ENCODE measurements at places on chromosomes 3 and 15. TPM values are rescaled to one million over a fixed set of nuclear protein-coding genes. Genes with fewer than 3 reads are reported as not detected.

SNTN gene
- total RNA-seq: not detected

KNG1 gene
- total RNA-seq: not detected

DOCK3 gene
- total RNA-seq: under 0.01 TPM

CYP1A1 gene
- total RNA-seq: not detected

PTPN23 gene
- 15.0 TPM for total RNA-seq

HHATL gene
- not detected for total RNA-seq

SEC62 gene
- total RNA-seq: 14.7 TPM

CPB1 gene
- 0.15 TPM for total RNA-seq

GOLGA8G gene
- not detected for total RNA-seq

PLA2G4E gene
- not detected for total RNA-seq

CCR5 gene
- not detected for total RNA-seq

TRMT10C gene
- total RNA-seq: 25.2 TPM

PRRT3 gene
- 3.2 TPM for total RNA-seq

TGM4 gene
- total RNA-seq: 0.15 TPM

RASA2 gene
- total RNA-seq: 3.4 TPM

VGLL3 gene
- 15.8 TPM for total RNA-seq

CCDC39 gene
- not detected for total RNA-seq

ASB14 gene
- total RNA-seq: not detected

GNB4 gene
- 56.0 TPM for total RNA-seq

SMAD6 gene
- 7.1 TPM for total RNA-seq

HERC2 gene
- 17.1 TPM for total RNA-seq

PIF1 gene
- 22.0 TPM for total RNA-seq

MTHFS gene
- 10.8 TPM for total RNA-seq

ERICH6 gene
- total RNA-seq: not detected

KBTBD8 gene
- total RNA-seq: 0.74 TPM

OIP5 gene
- 21.3 TPM for total RNA-seq

CEP19 gene
- total RNA-seq: 0.89 TPM

GRK7 gene
- total RNA-seq: not detected

Data from bronchus fibroblast of lung (primary cell).